ENCODE measurements at places on chromosomes 4 and X.

DNA sequence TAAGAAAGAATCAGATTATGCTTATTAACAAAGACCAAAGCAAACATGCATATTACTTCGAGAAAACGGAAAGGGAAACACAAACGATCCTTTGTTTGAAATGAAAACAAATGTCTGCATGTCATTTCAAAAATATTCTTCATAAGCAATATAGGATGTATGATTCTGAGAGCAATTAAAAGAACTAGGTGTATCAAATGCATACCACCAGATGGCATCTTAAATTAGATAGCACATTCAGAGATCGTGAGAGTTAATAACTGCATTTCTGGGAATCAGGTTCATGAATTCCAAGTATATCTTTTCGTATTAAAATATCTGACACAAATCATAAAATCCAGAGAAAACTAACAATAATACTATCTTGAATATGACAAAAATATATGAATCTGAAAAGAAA is 159.5 kb downstream of the PPP3CA start:
- no peak for DNase-seq

DNA sequence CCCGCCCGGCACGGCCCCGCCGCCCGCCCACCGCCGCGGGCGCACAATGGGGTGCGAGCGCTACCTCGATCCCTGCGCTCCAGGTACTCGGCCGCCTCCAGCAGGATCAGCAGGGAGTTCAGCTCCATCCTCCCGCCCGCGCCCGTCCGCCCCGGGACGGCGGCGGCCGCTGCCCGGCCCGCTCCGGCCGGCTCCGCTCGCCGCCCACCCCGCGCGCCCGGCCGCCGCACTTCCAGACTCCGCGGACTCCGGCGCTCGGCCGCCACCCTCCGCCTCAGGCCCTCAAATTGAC is at the start of gene MXD4:
MXD4 (minus strand) TSS at position 257 of the 292 bp plus-strand sequence; CDS start at position 128, 129 bp downstream.
- DNase-seq, result no peak

DNA sequence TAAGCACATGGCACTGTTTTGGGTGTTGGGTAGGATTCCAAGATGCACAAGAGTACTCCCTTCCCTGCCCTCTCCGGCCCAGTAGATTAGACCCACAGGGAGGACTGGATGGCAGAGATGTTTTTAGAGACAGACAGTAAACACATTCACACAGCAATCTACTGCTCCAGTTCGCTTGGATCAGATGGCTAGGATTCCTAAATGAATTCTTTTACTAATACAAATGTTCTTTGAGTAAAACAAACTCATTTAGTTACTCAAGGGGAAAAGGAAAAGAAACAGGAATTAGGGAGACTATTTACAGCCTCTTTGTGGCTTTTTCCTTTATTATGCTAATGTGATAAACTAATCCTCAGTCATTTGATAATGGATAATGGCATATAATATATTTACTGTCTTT is 5.9 kb downstream of the SNX25 start:
- no peak for DNase-seq

DNA sequence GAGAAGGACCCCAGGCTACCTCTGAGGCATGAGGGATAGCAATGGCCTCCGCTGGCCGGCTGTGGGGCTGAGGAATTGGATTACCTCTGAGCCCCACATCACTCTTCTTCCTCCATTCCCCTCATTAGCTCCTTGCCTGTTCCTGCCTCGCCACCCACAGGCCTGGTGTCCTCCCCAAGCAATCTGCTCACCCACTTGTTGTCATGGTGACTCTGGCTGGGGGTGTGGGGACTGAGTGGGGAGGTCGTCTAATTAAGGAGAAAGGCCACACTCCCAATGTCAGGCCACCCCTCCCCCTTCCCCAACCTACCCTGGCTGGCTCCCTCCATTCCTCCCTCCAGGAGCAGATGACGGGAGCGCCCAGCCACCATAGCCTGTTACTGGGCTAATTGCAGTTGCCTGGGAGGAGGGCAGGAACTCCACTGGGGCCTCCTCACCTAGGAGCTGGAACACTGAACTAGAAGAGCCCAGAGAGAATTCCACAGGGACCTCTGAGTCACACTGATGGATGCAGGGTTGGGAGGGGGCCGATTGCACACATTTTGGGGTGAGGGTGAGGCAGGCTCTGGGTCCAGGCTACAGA is 20.7 kb downstream of the NALF2 start:
- no peak for DNase-seq

DNA sequence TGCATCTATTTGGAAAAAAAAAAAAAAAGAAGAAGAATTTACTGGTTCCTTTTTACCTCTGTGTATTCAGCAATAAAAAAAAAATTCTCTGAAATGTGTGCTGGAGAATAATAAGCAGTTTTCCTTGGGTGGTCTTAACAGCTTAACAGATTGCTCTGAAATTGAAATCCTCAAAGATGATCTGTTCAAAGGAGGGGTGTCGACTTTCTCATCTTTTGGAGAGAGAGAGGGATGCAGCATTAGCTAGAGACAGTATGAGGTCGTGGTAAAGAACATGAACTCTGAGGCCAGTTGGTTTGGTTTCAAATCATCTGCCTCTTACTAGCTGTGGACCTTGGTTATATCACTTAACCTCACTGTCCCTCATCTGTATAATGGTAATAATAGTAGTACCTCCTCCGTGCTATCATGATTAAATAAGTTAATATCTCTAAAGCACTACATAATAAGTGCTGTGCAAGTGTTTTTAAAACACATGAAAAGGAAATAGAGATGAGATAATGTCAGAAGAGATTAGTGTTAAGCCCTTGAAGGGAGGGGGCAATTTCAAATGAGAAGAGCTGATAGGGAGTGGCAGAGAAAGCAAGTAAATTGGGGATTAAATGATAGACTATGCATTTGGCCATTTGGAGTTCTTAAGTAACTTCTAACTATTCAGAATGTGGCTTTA is 109.9 kb upstream of the LIMCH1 start:
- no peak for DNase-seq

Measured in activated B cell treated with CpG ODN at 0.5 μM for 24 hours (primary cell).